Right lobe of liver (tissue), 6 donors: ENCODE measurements at places on chromosomes 12 and 14.

DNA sequence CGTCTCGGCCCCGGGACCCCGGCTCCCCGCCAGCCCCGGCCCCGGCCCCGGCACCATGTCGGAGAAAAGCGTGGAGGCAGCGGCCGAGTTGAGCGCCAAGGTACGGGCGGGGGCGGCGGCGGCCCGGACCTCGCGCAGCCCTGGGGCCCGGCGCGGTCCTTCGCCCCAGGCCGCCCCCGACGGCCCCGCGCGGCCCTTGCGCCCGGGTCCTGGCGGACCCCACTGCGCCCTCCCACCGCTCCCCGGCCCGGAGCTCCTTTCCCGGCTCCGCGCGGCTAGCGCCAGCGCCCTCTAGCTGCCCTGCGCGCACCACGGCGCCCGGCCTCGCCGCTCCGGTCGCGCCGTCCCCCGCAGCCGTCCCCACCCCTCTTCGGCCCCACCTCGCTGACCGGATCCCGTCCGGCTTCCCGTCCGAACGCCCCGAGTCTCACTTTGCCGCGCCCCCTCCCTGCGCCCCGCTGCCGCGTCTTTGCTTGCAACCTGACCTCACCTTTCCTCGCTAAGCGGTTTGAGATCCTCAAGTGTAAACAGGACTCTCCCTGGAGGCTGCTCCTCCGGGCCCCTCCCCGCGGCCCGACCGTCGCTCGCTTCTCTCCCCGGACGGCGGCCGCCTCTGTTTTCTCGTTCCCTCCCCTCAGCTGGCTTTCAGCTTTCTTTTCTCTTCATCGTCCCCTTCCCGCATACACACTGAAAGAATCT, 637 bp downstream of the PTMS start:
- peak; percentile 88 for DNase-seq

GRCh38 chr12:22626406-22626805, 1.4 kb downstream of the ETNK1 start:
- no peak for DNase-seq

- DNase-seq, result no peak
Measured at GRCh38 chr12:84786622-84787021, 126.0 kb downstream of the SLC6A15 start.

- no peak for DNase-seq
Measured at GRCh38 chr14:42141328-42141727, 534.7 kb downstream of the LRFN5 start.

GRCh38 chr14:53696217-53696965, 260.2 kb downstream of the BMP4 start:
- no peak for DNase-seq

DNA sequence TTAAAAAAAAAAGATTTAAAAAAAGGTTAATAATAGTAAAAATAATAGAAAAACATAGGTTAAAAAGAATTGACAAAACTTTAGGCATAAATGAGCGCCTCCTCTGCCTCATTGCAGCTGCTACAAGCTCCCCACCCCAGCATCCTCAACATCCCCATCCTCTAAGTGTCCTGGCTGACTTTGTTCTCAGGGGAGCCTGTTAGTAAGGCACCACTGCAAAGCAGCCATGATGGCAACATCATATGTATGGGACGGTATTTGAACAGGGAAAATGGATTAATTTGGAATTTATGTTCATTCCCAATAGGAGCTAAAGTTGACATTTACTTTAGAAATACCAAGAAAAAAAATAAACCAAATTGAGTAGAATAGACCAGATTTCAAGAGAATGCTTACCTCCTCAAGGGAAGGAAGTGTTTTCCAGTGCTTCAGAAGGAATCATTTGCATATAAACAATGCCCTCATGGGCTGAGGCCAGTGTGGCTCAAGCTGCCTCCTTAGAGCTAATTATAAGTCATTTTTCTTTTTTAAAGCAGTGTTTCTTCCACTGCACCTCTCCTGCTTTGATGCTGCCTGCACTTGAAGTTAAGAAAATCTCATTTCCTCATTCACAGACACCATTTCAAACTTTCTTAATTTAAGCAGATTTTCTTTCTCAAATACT, 59.6 kb downstream of the DACT1 start:
- DNase-seq, result no peak

- no peak for DNase-seq
Measured at GRCh38 chr14:61146899-61147298, 134.2 kb downstream of the TMEM30B start.

DNA sequence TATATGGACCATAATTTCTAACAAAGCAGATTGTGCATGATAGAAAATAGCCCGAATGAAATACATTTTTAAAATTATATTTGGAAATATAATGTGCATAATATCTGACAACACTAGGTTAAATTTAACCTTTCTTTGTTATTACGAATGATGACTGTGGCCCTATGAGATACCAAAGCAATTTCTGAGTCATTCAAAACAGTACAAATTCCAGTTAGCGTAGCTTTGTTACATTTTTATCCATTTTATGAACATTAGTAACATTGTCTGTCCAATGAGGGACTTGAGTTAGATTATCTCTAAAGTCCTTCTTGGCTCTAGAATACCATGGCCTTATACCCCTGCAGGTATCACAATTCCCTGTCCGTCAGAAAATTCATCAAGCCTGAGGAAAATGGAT, 39.0 kb upstream of the REP15 start:
- no peak for DNase-seq

- DNase-seq, result peak; percentile 85
Measured at GRCh38 chr12:124852329-124852831, 11.3 kb downstream of the SCARB1 start.

DNA sequence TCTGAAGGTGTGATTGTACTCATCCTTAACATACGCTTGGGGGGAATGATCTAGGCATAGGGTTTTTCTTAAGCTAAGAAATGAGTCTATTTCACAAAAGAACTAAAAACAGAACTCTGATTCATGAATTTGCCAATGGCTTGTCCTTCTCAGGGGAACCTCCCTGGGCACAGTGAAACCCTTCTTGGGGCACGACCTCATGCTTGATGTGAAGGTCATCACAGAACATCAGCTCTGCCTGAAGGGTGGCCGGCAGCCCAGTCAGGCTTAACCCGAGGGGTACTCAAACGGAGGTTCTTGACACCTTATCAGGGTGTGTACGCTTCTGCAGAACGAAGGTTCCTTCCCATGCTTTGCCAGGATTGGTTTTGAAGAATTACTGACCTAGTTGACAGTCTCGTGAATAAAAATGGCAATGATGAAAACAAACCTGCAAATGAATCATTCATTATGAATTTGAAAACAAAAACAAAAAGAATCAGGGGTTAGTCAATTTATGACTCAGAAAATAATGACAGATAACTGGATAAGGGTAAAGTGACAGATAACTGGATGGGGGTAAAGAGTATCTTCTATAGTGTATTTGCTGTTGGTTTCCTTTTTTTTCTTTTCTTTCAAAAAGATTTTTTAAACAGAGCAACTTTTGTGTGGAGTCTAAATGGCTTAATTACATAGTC, 86.4 kb downstream of the GALNT8 start:
- no peak for DNase-seq

GRCh38 chr14:65255029-65255545, 152.8 kb upstream of the MAX start:
- no peak for DNase-seq

DNA sequence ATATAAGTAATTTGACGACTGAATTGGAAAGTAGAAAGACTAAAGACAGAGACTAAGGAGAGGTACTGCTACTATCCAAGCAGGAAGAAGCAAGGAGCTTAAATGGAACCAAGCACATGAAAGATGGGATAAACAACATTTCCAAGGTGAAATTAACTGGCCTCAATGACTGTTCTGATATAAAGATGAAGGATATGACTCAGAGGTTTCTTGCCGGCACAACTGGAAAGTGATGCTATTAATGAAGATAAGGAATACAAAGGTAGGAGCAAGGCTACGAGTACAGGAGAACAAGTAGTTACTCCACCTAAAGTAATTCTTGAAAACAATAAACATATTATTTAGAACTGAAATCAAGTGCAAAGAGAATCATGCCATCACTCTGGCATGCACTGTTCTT, 6.4 kb downstream of the SNX6 start:
- no peak for DNase-seq
